Naive B cell (primary cell): ENCODE measurements at places on chromosomes 3 and 15.

- no peak overlapping the region for H3K4me3 ChIP-seq
- no peaks in the 10 kb centered on the region for H3K4me1 ChIP-seq
- peak overlapping the region; percentile 28 for H3K27ac ChIP-seq
- no peaks in the 10 kb centered on the region for H3K36me3 ChIP-seq
- no peak for DNase-seq
These were observed 96.2 kb downstream of the TMCO5A start for GRCh38 chr15:38030609-38031008.

DNA sequence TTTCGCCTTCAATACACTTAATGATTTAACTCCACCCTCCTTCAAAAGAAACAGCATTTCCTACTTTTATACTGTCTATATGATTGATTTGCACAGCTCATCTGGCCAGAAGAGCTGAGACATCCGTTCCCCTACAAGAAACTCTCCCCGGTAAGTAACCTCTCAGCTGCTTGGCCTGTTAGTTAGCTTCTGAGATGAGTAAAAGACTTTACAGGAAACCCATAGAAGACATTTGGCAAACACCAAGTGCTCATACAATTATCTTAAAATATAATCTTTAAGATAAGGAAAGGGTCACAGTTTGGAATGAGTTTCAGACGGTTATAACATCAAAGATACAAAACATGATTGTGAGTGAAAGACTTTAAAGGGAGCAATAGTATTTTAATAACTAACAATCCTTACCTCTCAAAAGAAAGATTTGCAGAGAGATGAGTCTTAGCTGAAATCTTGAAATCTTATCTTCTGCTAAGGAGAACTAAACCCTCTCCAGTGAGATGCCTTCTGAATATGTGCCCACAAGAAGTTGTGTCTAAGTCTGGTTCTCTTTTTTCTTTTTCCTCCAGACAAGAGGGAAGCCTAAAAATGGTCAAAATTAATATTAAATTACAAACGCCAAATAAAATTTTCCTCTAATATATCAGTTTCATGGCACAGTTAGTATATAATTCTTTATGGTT, at the start of gene CCR5:
CCR5 (plus strand) TSS at position 108 of the 680 bp plus-strand sequence. CDS start 1,957 bp downstream, outside the sequence.
- H3K27ac ChIP-seq = no peak within 1 kb of the TSS
- H3K4me1 ChIP-seq = peaks cover 11% of the 10 kb centered on the region
- H3K36me3 ChIP-seq = no peaks in the 10 kb centered on the region
- H3K27me3 ChIP-seq = peaks cover 14% of the 10 kb centered on the region

GRCh38 chr3:117665296-117665695, 955.7 kb downstream of the TUSC7 start:
- H3K4me1 ChIP-seq = no peaks in the 10 kb centered on the region
- H3K4me3 ChIP-seq = no peak overlapping the region
- H3K36me3 ChIP-seq = no peaks in the 10 kb centered on the region
- no peaks in the 10 kb centered on the region for H3K27me3 ChIP-seq
- no peak overlapping the region for H3K27ac ChIP-seq

GRCh38 chr15:92158426-92158825, 235.3 kb upstream of the ST8SIA2 start:
- peaks cover 20% of the 10 kb centered on the region for H3K27me3 ChIP-seq
- DNase-seq = no peak
- H3K36me3 ChIP-seq = no peaks in the 10 kb centered on the region
- peaks cover 5% of the 10 kb centered on the region for H3K4me1 ChIP-seq
- H3K27ac ChIP-seq = no peak overlapping the region

GRCh38 chr15:40333922-40334492, 6.7 kb downstream of the CCDC9B start:
- H3K4me1 ChIP-seq = peaks cover 39% of the 10 kb centered on the region
- H3K4me3 ChIP-seq = no peak overlapping the region
- H3K27me3 ChIP-seq = peaks cover 54% of the 10 kb centered on the region
- DNase-seq = peak; percentile 37
- H3K27ac ChIP-seq = peak overlapping the region; percentile 36

DNA sequence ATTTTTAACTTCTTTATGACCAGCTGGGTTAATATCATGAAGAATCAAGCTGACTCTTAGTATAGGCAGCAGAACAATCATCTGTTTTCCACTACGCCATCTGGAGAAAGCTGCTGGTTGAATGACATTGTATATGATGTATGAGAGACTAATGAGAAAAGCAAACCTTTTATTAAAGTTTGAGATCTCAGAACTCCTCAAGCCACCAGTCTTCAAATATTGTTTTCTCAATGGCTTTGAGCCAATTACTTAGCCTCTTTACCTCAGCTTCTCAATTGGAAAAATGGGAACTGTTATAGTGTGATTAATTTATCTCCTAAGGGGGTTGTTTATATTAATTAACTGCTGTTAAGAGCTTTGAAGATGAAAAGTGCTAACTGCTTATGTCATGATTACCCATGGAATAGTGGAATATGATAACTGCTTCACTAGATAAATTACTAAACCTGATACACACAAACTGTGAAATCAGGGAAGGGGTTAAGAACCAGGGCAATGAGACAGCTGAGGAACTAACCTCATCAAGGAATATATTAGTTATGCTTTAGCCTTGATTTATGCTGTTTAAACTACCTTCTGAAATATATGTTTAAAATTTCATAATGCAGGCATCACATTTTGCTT, 330.1 kb downstream of the SOX2 start:
- no peak overlapping the region for H3K4me3 ChIP-seq
- no peak overlapping the region for H3K27ac ChIP-seq

DNA sequence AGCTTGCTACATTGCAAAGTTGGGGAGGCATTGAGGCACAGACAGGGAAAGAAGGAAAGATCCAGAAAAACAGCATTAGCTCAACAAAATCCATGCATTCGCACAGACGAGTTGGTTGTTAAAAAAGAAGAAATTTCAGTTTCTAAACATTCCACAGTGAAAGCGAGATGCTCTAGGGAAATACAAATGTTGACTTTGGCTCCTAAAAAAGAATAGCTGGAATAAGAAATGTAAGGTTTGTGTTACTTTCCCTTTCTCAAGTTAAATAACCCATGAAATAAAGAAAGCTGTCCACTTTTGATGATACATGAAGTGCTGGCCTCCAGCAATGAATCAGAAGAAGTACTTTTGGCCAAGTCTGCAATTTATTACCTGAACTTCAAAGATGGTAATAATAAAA, 465.1 kb downstream of the ERC2 start:
- no peaks in the 10 kb centered on the region for H3K4me1 ChIP-seq
- no peaks in the 10 kb centered on the region for H3K36me3 ChIP-seq
- no peaks in the 10 kb centered on the region for H3K27me3 ChIP-seq
- no peak overlapping the region for H3K27ac ChIP-seq
- no peak overlapping the region for H3K4me3 ChIP-seq
- no peak for DNase-seq

- H3K27me3 ChIP-seq = peaks cover under 1% of the 10 kb centered on the region
- no peak overlapping the region for H3K4me3 ChIP-seq
- peaks cover 26% of the 10 kb centered on the region for H3K4me1 ChIP-seq
- H3K36me3 ChIP-seq = no peaks in the 10 kb centered on the region
- H3K27ac ChIP-seq = peak overlapping the region; percentile 76
These were observed 9.2 kb upstream of the VIPR1 start for GRCh38 chr3:42493126-42493797.

DNA sequence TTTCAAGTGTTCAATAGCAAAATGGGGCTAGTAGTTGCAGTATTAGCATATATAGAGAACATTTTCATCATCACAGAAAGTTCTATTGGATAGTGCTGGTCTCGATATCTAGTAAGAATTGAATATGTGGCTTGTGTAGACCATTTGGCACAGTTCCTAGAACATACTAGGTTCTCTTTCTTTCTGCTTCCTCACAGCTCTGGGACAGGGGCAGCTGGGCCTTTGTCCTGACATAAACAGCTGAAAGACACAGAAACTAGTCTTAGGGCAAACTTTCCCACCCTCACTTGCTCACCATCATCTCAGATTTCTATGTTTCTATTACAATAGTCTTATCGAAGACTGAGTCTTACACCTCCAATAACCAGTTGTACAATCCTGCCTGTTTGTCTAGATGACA, 63.7 kb upstream of the DLG1 start:
- no peaks in the 10 kb centered on the region for H3K4me1 ChIP-seq
- H3K36me3 ChIP-seq = peaks cover 10% of the 10 kb centered on the region
- no peak overlapping the region for H3K4me3 ChIP-seq
- DNase-seq = no peak

- H3K27me3 ChIP-seq = no peaks in the 10 kb centered on the region
- H3K27ac ChIP-seq = no peak overlapping the region
- peaks cover 10% of the 10 kb centered on the region for H3K36me3 ChIP-seq
- no peaks in the 10 kb centered on the region for H3K4me1 ChIP-seq
- DNase-seq = no peak
- H3K4me3 ChIP-seq = no peak overlapping the region
These were observed 7.4 kb downstream of the ZNF589 start for GRCh38 chr3:48248095-48248850.

- DNase-seq = no peak
- H3K27ac ChIP-seq = no peak overlapping the region
- H3K4me3 ChIP-seq = no peak overlapping the region
- H3K4me1 ChIP-seq = peaks cover 30% of the 10 kb centered on the region
- H3K27me3 ChIP-seq = no peaks in the 10 kb centered on the region
These were observed 33.5 kb upstream of the ALPK3 start for GRCh38 chr15:84783493-84784251.

DNA sequence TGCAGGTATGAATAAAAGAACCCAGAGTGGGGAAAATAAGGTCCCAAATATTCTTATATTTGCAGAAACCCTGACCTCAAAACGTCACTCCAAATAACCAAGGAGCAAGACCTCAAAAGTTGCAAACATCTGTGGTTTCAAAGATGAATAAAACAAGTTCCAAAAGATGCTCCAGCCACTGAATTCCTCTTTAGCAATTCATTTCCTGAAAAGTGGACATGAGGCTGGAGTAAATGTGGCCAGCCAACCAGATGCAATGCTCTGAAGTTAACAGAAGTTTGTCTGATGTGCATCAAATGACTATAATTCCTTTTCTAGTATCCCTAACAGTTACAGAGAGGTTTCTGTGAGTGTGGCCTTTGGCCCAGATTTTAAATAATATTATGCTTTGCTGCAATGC, 71.2 kb upstream of the WNT5A start:
- no peaks in the 10 kb centered on the region for H3K36me3 ChIP-seq
- no peaks in the 10 kb centered on the region for H3K27me3 ChIP-seq
- no peak for DNase-seq
- no peak overlapping the region for H3K27ac ChIP-seq
- no peak overlapping the region for H3K4me3 ChIP-seq
- H3K4me1 ChIP-seq = no peaks in the 10 kb centered on the region

GRCh38 chr3:107956991-107957900, 133.6 kb downstream of the CD47 start:
- H3K4me1 ChIP-seq = peaks cover 6% of the 10 kb centered on the region
- no peaks in the 10 kb centered on the region for H3K27me3 ChIP-seq
- no peak overlapping the region for H3K4me3 ChIP-seq
- no peak for DNase-seq
- H3K27ac ChIP-seq = no peak overlapping the region

GRCh38 chr3:41673650-41674049, 288.3 kb downstream of the ULK4 start:
- no peak overlapping the region for H3K27ac ChIP-seq
- no peaks in the 10 kb centered on the region for H3K4me1 ChIP-seq
- peaks cover 13% of the 10 kb centered on the region for H3K36me3 ChIP-seq
- H3K4me3 ChIP-seq = no peak overlapping the region
- no peaks in the 10 kb centered on the region for H3K27me3 ChIP-seq

GRCh38 chr3:133271539-133271938, 128.3 kb upstream of the BFSP2 start:
- H3K4me3 ChIP-seq = no peak overlapping the region
- no peaks in the 10 kb centered on the region for H3K36me3 ChIP-seq
- H3K27me3 ChIP-seq = peaks cover 20% of the 10 kb centered on the region
- H3K4me1 ChIP-seq = no peaks in the 10 kb centered on the region
- no peak overlapping the region for H3K27ac ChIP-seq

DNA sequence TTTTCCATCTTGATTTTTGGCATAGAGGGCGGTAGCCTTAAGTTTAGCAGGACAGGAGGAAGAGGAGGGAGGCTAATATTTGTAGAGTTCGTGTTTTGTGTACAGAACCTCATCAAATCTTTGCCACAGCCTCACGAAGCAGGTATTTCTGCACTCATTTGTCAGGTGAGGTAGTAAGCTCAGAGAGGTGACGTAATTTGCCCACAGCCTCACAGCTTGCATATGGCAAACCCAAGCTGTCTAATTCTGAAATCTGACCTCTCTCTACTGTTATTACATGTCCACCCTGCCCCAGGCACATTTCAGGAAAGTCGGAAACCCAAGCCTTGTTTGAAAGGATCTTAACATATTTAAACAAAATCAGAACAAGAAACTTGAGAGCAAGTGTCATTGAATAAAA, 91.1 kb upstream of the TPM1 start:
- H3K36me3 ChIP-seq = no peaks in the 10 kb centered on the region
- DNase-seq = no peak
- H3K4me1 ChIP-seq = no peaks in the 10 kb centered on the region

DNA sequence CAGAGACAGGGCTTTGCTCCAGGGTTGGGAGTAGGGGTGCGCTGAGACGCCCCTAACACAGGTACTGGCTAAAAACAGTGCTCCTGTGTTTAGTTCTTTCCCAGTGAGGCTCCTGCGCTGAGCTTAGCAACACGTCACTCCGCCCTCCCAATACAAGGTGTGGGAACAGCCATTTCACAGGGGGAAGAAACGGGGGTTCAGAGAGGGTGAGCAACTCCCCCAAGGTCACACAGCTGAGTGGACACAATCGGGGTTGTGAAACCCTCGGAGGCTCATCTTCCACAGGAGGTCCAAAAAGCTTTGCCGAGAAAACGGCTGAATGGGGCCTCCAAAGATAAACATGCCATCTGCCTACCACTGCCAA, 628 bp downstream of the PRRT3 start:
- peak overlapping the region; percentile 83 for H3K4me3 ChIP-seq
- H3K27me3 ChIP-seq = no peaks in the 10 kb centered on the region
- no peaks in the 10 kb centered on the region for H3K36me3 ChIP-seq
- DNase-seq = no peak
- no peak overlapping the region for H3K27ac ChIP-seq

DNA sequence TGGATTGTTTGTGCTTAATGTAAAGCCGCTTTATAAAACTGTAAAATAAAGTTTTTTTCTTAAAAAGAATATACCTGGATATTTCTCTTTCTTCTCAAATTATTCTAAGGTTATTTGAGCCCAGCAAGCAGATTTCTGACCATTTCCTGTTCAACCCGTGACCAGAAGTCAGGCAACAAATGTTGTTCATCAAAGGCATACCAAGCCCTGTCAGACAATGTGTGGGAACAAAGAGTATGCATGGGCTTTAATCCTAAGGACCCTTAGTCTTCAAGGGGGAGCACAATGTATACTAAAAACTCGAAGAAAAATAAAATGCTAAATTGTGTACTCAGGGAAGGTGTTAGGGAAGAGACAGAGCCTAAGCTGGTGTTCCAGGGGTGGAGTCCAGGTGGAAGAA, 26.6 kb upstream of the PAQR5 start:
- H3K27me3 ChIP-seq = peaks cover 3% of the 10 kb centered on the region
- H3K4me1 ChIP-seq = no peaks in the 10 kb centered on the region
- no peak overlapping the region for H3K4me3 ChIP-seq
- H3K36me3 ChIP-seq = no peaks in the 10 kb centered on the region
- DNase-seq = no peak
